Activated CD4-positive, alpha-beta memory T cell treated with anti-CD3 and anti-CD28 coated beads, Interleukin-2, amount 10 ng/mL, durations not matched to agents 7 days and 5 days (primary cell): ENCODE measurements at places on chromosomes 13 and 19. TPM values are rescaled to one million over a fixed set of nuclear protein-coding genes. Genes with fewer than 3 reads are reported as not detected.

DNA sequence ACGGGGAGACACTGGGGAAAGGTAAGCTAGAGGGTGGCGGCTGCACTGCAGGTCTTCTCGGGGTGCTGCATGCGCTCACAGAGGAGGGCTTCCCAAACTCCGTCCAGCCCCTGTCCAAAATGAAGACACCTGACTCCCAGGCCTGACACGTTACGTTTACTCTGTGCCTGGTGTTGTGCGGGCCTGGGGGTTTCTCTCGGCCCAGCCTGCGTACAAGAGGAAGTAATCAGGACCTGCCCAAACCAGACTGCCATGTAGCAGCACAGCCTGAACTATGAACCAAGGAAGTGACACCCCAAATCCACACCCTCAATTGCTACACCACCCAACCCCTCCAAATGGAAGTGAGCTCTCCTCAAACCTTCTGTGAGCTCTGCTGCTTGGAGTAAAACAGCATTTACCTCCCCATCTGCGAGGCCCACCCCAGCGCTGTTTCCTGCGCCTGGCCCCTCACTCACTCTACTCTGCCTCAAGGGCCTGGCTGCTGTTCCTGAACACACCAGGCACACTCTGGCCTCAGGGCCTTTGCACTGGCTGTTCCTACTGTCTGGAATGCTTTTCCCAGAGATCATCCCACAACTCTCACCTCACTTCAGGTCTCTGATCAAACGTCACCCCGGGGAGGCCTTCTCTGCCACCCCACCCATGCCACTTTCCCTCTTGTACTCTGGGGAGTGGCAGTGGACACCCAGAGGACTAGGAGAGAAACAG, 3.0 kb downstream of the HSPBP1 start:
- DNase-seq, result peak; percentile 31

- no peak for DNase-seq
Observed at GRCh38 chr13:51282322-51282721, 57.2 kb upstream of the SERPINE3 start.

DNA sequence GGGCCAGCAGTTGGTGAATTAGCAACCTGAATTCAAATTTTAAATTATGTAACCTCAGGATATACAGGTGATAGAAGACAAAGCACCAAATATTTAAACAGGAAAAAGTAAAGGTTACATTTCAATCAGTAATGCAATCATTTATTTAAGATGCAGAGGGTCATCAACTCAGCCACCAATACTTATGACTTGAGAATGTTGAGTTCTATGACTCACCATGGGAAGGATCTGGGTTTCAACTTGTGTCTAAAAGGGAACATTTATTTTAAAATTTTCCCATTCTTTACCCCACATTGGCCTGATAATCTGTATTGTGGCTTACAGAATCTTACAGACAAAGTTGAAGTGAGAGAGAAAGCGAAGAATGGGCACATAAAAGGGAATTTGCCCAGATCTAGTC, 418.0 kb downstream of the NDFIP2 start:
- DNase-seq, result no peak

GRCh38 chr13:45828256-45828968, 23.1 kb downstream of the SIAH3 start:
- DNase-seq, result no peak

DNA sequence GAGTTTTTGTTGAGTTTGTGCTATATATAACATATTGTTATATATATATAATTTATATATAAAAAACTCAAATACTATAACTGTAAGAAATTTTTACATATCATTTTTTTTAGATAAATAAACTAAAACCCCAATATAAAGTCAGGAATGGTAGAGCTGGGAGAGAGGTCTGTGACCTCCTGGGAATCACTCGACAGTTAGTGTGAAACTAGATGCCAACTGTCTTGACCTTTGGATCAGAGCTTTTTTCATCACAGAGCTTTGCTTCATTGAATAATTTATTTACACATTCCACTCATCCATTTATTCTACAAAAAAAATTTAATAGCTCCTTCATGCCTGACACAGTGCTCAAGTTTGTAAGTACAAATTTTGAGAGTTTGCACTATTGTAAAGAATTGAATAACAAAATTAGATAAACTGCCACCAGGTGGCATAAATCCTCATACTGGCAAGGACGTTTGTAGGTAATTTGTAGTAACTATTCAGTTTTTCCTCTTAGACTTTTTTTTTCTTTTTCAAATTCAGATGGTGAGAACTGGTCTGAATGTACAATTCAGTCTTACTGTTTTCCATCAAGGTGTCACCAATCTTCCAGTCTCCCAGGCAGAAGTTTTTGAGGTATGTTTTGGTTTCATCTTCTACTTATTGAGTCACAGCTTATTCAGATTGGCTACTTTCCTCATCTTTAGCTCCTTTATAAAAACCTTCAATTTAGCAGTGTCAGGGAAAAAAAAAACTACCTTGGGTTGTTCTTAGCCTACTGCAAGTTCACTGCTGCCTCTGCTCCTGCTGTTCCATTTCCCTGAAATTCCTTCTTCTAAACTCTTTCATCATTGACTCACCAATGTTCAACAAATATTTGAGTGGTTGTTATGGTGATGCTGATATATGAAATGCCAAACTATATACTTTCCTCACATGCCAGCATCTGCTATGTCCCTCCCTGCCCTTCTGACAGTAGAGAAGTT, 28.7 kb downstream of the LACC1 start:
- DNase-seq, result no peak

- DNase-seq, result peak; percentile 93
Observed at GRCh38 chr19:42254850-42255765, at the start of gene ERF. Gene ERF (minus strand): TSS chr19:42255128. CDS start chr19:42254999, 129 bp downstream.

Gene CEACAM8
- not detected for total RNA-seq

Gene SHC2
- total RNA-seq, result not detected

DNA sequence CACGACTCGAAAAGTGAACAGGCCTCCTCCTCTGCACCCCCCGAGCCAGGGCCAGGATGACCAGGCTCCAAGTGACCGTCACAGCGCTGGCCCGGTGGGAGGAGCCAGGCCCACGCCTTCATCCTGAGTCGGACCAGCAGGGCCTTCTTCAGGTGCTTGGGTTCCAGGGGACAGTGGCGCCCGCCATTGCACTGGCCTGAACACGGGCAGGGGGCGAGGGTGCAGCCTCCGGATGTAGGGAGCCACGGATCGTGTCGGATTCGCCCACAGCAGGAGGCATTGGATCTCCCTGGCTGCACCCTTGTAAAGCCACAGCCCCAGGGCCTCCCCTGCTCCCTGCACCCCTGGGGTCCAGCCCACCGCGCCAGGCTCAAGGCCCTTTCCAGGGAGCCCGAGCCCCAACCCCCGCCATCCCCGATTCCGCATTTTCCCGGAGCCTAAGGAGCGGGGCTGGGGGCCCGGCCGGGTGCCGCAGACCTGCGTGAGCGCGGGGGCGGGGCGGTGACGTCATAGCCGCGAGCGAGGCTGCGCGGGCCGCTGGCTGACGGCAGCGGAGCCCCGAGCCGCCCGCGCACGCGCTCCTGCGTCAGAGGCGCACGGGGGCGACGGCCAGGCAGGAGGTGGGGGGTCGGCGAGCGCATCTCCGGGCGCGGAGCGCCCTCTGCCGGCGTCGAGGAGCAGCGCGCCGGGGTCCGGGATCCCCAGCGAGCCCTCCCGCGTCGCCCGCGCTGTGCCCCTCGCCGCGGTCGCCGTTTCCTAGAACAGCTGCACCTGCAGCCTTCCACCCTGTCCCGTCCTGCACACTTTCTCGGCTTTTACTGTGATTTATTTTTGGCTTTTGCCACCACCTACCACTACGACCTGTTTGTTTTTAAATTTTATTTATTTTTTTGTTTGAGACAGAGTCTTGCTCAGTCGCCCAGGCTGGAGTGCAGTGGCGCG, 1.5 kb upstream of the ATP5F1D start:
- peak; percentile 90 for DNase-seq

- no peak for DNase-seq
Observed at GRCh38 chr13:90055121-90055520, 1292.4 kb upstream of the MIR17HG start.

GRCh38 chr13:51292000-51292565, 47.4 kb upstream of the SERPINE3 start:
- no peak for DNase-seq

GRCh38 chr19:41484822-41485221, 41.9 kb downstream of the ERICH4 start:
- no peak for DNase-seq

Gene IFT88
- total RNA-seq, result 6.1 TPM

Gene MYADM
- 109 TPM for total RNA-seq

- no peak for DNase-seq
Observed at GRCh38 chr19:35105047-35105410, 10.6 kb upstream of the FXYD3 start.
